ENCODE measurements at places on chromosomes 6 and 20.

DNA sequence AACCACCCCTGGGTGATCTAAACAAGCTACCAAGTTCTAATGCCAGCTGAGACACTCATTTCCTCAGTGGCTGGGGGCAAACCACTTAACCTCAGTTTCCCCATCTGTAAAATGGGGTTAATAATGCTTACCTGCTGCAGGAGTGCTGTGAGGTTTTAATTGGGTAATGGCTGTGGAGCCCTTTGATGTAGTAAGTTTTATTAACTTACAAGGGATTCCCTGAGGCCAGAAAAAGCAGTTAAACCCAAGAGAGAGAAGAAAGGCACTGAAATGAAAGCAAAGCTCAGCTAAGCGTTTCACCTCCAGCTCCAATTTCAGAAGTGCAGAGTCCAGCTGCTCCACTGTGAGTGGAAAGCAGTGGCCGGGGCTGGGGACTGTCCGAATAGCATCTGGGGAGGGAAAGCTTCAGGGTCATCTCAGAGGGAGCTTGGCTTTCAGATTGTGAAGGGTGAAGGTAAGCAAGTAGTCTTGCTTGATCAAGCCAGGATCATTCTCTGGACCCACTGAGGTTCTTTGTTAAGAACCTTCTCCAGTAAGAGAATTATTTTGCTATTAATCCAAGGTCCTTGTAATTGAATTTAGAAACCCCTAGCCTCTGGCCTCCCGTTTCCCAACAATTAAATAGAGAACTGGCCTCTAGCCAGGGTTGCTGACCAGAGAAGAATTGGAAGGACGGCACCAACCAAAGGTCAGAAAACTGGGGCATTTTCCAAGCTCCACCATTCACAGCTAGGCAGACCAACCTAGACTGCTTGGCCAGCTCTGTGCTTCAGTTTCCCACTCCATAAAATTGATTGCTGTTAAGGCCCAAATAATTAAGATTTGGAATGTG is 20.9 kb upstream of the TCP11 start:
- no peaks in the 10 kb centered on the region for H3K27me3 ChIP-seq
- no peak for DNase-seq
- H3K27ac ChIP-seq: no peak overlapping the region
- no peak overlapping the region for H3K4me3 ChIP-seq
- peaks cover 25% of the 10 kb centered on the region for H3K4me1 ChIP-seq

DNA sequence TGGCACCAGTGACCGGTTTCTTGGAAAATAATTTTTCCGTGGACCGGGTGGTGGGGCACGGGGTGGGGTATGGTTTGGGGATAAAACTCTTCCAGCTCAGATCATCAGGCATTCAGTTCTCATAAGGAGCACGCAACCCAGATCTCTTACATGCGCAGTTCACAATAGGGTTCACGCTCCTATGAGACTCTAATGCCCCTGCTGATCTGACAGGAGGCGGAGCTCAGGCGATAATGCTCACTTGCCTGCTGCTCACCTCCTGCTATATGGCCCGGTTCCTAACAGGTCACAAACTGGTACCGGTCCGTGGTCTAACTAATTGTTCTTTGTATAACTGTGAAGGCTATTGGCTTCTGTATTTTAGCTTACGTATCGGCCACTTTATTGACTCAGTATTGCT is 51.7 kb downstream of the VSTM2L start:
- no peak overlapping the region for H3K4me3 ChIP-seq
- no peaks in the 10 kb centered on the region for H3K4me1 ChIP-seq
- DNase-seq: no peak
- no peaks in the 10 kb centered on the region for H3K36me3 ChIP-seq
- H3K27me3 ChIP-seq: peaks cover 44% of the 10 kb centered on the region
- no peak overlapping the region for H3K27ac ChIP-seq

GRCh38 chr6:151067684-151068596 is 171.8 kb upstream of the AKAP12 start:
- peak overlapping the region; percentile 27 for H3K4me3 ChIP-seq
- no peaks in the 10 kb centered on the region for H3K27me3 ChIP-seq
- H3K4me1 ChIP-seq: peaks cover 57% of the 10 kb centered on the region
- DNase-seq: peak; percentile 70
- peak overlapping the region; percentile 98 for H3K27ac ChIP-seq

DNA sequence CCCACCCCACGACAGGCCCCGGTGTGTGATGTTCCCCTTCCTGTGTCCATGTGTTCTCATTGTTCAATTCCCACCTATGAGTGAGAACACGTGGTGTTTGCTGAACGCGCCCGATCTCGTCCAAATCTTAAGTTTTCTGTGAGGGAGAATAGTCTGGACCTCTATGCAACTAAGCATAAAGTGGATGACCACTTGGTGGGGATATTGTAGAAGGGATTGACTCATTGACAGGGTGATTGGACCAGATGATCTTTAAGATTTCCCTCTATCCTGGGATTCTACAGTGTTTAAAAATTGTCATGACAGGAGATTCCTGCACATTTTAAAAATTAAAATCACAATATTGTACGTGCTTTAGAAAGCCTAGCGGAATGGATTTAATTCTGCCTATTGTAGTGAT is 141.3 kb downstream of the TRMT11 start:
- no peak for DNase-seq
- H3K36me3 ChIP-seq: no peaks in the 10 kb centered on the region
- no peak overlapping the region for H3K27ac ChIP-seq
- H3K4me1 ChIP-seq: no peaks in the 10 kb centered on the region
- H3K27me3 ChIP-seq: no peaks in the 10 kb centered on the region

Data from osteoblast (primary cell).